Breast epithelium (tissue), 4 donors: ENCODE measurements at places on chromosomes 6 and 20.

GRCh38 chr6:130720076-130720715 lies 107.0 kb upstream of the SMLR1 start:
- H3K4me1 ChIP-seq, result no peaks in the 10 kb centered on the region
- no peaks in the 10 kb centered on the region for H3K27me3 ChIP-seq
- no peak for DNase-seq
- no peaks in the 10 kb centered on the region for H3K36me3 ChIP-seq
- H3K4me3 ChIP-seq, result no peak overlapping the region

DNA sequence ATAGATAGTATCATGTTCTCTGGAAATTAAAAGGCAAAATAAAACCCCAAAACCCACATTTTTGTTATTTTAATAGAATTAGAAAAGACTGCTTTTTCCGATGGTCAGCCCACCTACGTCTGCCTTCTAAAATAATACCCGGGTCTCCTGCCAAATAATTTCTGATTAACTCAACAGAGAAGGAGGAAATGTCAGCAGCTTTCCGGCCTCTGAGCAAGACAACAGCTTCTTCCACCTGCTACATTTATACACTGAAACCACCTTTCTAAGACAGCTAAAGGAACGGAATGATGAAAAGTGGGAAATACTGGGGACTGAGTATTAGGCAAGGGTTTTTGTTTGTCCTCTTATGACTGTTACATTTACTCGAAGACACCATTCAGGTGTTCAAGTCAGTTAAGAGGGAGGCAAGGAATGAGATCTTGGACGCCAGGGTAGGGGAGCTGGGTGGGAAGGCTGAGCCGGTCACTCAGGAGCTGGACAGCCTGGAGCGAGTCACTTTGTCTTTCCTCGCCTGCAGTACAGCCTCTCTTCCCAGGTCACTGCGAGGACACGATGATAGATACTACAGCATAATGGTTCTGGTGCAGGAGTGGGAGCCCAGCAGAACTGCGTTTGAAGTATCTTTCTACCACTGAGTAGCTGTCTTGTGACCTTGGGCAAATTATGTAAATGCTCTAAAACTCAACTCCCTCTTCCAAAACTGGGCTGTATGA lies 96.3 kb upstream of the QKI start:
- no peak overlapping the region for H3K4me3 ChIP-seq
- DNase-seq, result no peak
- no peaks in the 10 kb centered on the region for H3K36me3 ChIP-seq
- H3K27me3 ChIP-seq, result no peaks in the 10 kb centered on the region
- no peaks in the 10 kb centered on the region for H3K4me1 ChIP-seq

DNA sequence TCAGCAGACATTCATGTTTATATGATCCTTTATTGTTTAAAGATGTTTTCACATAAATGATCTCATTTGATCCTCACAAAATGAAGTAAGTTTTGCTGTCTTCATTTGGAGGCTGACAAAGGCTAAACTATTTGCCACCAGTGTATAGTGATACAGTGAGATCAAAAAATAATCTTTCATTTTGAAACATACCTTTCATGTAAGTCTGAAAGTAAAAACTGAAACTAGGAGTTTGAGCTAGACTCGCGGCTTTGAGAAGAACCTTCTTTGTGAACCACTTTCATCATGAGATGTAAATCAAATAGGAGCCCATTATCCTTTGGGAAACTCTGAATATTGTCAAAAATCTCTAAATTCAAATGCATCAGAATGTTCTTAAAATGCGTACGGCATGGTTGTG lies 40.3 kb upstream of the SPTLC3 start:
- no peaks in the 10 kb centered on the region for H3K36me3 ChIP-seq
- no peak for DNase-seq
- no peaks in the 10 kb centered on the region for H3K4me1 ChIP-seq
- no peak overlapping the region for H3K27ac ChIP-seq

DNA sequence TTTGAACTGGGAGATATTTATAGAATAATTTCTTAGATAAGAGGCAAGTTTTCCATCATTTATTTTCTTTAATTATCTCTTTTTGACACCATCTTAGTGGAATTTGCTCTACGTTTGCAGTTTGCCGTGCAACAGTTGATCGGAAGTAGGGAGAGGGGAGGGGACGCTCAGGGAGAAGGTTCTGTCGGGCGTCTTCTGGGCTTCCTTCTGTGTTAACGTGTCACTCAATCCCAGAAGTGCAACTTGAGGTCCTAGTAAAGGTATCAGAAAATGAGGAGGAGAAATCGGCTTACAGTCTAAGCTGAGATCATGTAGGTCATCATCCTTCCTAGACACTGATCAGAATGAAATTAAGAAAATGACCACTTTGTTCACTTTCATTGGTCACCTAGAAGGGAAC lies 149.0 kb upstream of the SNX9 start:
- DNase-seq, result no peak
- H3K36me3 ChIP-seq, result no peaks in the 10 kb centered on the region
- H3K27me3 ChIP-seq, result no peaks in the 10 kb centered on the region
- H3K27ac ChIP-seq, result no peak overlapping the region
- H3K4me1 ChIP-seq, result peaks cover 3% of the 10 kb centered on the region

DNA sequence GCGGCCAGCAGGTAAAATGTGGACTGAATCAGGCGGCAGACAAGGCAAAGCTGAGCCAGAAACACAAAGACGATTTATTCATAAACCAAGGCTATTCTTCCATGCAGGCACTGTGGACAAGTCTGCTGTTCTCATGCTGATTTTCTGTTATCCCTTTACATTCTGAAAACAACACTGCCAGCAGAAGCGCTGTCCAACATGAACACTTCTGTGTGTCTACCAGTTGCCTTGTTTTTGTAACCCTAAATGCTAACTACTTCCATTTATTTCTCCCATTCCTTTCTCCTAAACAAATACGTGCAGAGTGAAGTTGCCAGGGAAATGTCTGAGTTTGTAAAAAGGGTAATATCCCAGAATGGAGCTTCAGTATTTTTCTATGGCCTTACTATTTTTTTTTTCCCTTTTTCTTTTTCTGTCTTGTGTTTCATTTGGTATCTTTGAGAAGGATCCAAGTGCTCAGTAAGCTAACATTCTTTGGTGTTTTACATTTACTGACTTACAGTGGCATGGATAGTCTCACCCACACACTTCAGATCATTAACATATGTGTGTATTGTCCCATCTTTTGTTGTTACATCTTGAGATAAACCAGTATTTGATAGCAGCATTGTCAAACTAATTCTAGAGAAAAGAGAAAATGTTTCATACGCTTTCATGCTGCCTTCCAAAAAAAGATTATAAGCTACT lies 1308.9 kb upstream of the MAP3K7 start:
- H3K27ac ChIP-seq, result no peak overlapping the region
- no peaks in the 10 kb centered on the region for H3K4me1 ChIP-seq
- H3K27me3 ChIP-seq, result no peaks in the 10 kb centered on the region
- no peak overlapping the region for H3K4me3 ChIP-seq
- no peak for DNase-seq

- no peak overlapping the region for H3K4me3 ChIP-seq
- no peaks in the 10 kb centered on the region for H3K27me3 ChIP-seq
- H3K27ac ChIP-seq, result peak overlapping the region; percentile 16
- no peak for DNase-seq
- H3K4me1 ChIP-seq, result no peaks in the 10 kb centered on the region
Measured at GRCh38 chr6:47057830-47058540, 15.9 kb upstream of the ADGRF1 start.

GRCh38 chr6:30411515-30412207 lies 66.7 kb downstream of the RPP21 start:
- H3K4me1 ChIP-seq, result no peaks in the 10 kb centered on the region
- no peak overlapping the region for H3K4me3 ChIP-seq
- no peaks in the 10 kb centered on the region for H3K36me3 ChIP-seq
- H3K27ac ChIP-seq, result no peak overlapping the region
- peaks cover 9% of the 10 kb centered on the region for H3K27me3 ChIP-seq

DNA sequence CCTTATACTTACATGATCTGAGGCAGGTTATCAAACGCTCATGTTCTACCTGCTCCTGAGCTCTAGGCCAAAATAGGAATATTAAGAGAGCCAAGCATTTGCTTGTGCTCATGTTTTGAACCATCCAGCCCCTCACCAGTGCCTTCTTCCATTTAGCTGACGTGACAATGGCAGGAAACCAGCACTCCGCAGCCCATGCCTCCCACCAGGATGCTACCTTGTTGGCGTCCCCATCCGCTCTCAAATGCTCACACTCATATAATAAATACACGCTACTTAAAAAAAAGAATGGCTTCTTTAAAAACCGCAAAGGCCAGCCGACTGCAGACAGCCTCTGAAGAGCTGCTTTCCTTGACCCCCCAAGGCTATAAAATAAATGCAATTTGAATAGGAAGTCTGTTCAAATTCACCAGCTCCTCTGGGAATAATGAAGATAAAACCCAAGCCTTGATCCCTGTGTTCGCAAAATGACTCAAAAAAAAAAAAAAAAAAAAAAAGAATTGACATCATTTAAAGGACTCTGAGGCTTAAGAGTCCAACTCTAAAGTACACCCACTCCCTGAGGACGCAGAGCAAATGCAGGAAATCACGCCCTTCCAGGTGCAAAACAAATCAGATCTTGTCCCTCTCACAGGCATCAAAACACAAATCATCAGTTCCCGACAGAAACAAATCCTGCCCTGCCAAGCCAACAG lies 29.0 kb downstream of the RNASET2 start:
- no peaks in the 10 kb centered on the region for H3K27me3 ChIP-seq
- H3K4me1 ChIP-seq, result no peaks in the 10 kb centered on the region
- no peak overlapping the region for H3K4me3 ChIP-seq
- H3K36me3 ChIP-seq, result peaks cover 3% of the 10 kb centered on the region
- no peak overlapping the region for H3K27ac ChIP-seq

GRCh38 chr6:149242883-149243282 lies 74.6 kb upstream of the TAB2 start:
- DNase-seq, result no peak
- no peaks in the 10 kb centered on the region for H3K36me3 ChIP-seq
- H3K27ac ChIP-seq, result no peak overlapping the region
- H3K4me1 ChIP-seq, result no peaks in the 10 kb centered on the region

DNA sequence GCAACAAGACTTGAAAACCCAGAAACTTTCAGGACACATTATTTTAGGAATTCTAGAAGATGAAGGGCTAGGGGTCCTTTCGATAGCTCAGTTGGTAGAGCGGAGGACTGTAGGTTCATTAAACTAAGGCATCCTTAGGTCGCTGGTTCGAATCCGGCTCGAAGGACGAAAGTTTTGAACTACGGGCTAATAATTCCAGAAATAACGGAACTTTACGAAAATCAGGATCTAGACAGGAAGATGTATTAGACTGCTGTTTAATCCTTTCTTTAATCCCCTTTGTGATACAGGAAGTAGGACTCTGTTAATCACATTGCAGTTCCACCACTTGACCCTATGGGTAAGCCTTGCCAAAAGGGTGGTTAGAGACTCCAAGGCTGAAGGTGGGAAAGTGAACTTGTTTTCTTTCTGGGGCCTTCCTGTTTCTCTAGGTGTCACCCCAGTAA lies 21.2 kb upstream of the ABT1 start:
- no peaks in the 10 kb centered on the region for H3K4me1 ChIP-seq
- DNase-seq, result no peak
- H3K36me3 ChIP-seq, result no peaks in the 10 kb centered on the region
- no peak overlapping the region for H3K27ac ChIP-seq
- peaks cover 29% of the 10 kb centered on the region for H3K27me3 ChIP-seq

DNA sequence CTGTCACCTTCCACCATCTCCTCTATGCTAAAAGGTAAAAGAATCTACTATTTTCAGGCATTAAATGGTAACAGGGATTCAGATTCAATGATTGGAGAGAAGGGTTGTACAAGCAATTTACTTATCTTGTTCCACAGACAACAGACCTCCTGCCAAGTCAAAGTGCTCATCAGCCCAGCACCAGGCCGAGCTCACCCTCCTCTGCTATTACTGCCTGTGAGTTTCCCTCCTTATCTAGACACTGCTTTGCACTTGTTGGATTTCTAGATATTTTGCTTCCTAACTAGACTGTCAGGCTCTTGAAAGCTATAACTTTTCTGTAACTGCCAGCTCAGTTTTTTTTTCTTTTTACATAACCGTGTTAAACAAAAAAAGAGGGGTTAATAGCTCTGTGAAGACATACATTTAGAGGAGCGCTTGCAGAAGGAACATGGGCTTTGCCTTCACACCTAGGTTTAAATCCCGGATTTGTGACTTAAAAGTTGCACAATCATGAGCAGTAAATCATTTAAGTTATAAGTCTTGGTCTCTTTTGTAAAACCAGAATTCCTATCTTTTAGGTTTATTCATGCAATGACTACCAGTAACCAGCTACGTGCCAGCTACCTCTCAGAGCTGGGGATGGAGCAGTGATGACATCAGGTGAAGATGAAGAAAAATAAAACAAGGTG lies 1.1 kb upstream of the FAM162B start:
- no peaks in the 10 kb centered on the region for H3K27me3 ChIP-seq
- DNase-seq, result no peak
- H3K4me1 ChIP-seq, result no peaks in the 10 kb centered on the region
- H3K4me3 ChIP-seq, result no peak overlapping the region
- no peak overlapping the region for H3K27ac ChIP-seq

DNA sequence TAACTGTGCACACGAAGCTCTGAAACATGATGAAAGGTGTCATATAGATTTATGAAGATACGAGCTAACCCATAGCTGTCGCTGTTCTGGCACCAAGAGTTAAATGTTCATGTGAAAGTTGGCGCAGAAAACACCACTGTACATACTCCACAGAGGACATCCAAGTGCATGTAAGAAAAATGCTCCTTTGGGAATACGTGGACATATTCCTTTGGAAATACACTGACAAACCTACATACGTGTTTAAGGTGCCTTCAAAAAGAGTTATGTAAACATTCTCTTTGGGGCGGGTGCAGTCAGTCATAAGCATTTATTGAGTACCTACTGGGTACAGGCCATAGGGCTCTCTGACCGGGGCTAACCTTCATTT lies 723 bp upstream of the ARID1B start:
- peak overlapping the region; percentile 97 for H3K4me3 ChIP-seq
- peak overlapping the region; percentile 100 for H3K27ac ChIP-seq
- peaks cover 5% of the 10 kb centered on the region for H3K4me1 ChIP-seq
- no peak for DNase-seq

GRCh38 chr6:15880262-15880973 lies 217.6 kb upstream of the DTNBP1 start:
- no peak for DNase-seq
- H3K4me3 ChIP-seq, result no peak overlapping the region
- peak overlapping the region; percentile 55 for H3K27ac ChIP-seq
- H3K4me1 ChIP-seq, result no peaks in the 10 kb centered on the region
- no peaks in the 10 kb centered on the region for H3K27me3 ChIP-seq
- H3K36me3 ChIP-seq, result no peaks in the 10 kb centered on the region

DNA sequence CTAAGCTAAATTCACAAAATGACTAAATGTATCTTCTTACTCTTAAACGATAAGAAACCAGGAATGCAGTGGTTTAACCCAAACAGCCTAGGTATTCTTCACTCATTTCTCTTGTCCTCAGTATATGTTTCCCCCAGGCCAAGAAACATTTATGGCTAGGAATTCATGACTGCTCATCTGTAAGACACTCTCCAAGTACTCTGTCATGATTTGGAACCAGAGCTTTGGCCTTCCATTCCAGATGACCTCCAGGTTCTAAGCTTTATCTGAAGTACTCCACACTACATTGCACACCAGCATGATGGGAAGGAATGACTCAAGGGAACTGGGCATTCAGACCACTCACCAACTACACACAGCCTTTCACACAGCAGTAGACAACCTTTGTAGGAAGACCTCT lies 29.3 kb downstream of the NT5E start:
- H3K4me3 ChIP-seq, result no peak overlapping the region
- DNase-seq, result no peak
- no peaks in the 10 kb centered on the region for H3K27me3 ChIP-seq

- H3K4me3 ChIP-seq, result no peak overlapping the region
- H3K4me1 ChIP-seq, result no peaks in the 10 kb centered on the region
- H3K27ac ChIP-seq, result no peak overlapping the region
- no peaks in the 10 kb centered on the region for H3K27me3 ChIP-seq
- no peak for DNase-seq
- no peaks in the 10 kb centered on the region for H3K36me3 ChIP-seq
Measured at GRCh38 chr20:18904624-18905023, 91.0 kb downstream of the SCP2D1 start.

- no peak overlapping the region for H3K4me3 ChIP-seq
- no peak for DNase-seq
- H3K36me3 ChIP-seq, result no peaks in the 10 kb centered on the region
- no peaks in the 10 kb centered on the region for H3K4me1 ChIP-seq
Measured at GRCh38 chr20:36317675-36318074, 11.5 kb downstream of the DLGAP4 start.
